Endothelial cell of umbilical vein (primary cell): ENCODE measurements at places on chromosomes 4 and X.

GRCh38 chr4:82500435-82501153 lies 61.2 kb downstream of the TMEM150C start:
- H3K4me3 ChIP-seq: no peak overlapping the region
- no peaks in the 10 kb centered on the region for H3K4me1 ChIP-seq
- no peak overlapping the region for H3K27ac ChIP-seq

- DNase-seq: no peak
- H3K27me3 ChIP-seq: no peaks in the 10 kb centered on the region
- H3K27ac ChIP-seq: no peak overlapping the region
Measured at GRCh38 chr4:81600520-81601357, 129.0 kb upstream of the RASGEF1B start.

- no peak for DNase-seq
- peaks cover 2% of the 10 kb centered on the region for H3K36me3 ChIP-seq
- H3K4me1 ChIP-seq: peaks cover 12% of the 10 kb centered on the region
- no peaks in the 10 kb centered on the region for H3K27me3 ChIP-seq
- peak overlapping the region; percentile 78 for H3K4me3 ChIP-seq
Measured at GRCh38 chrX:101409043-101409442, 1.0 kb downstream of the HNRNPH2 start.

DNA sequence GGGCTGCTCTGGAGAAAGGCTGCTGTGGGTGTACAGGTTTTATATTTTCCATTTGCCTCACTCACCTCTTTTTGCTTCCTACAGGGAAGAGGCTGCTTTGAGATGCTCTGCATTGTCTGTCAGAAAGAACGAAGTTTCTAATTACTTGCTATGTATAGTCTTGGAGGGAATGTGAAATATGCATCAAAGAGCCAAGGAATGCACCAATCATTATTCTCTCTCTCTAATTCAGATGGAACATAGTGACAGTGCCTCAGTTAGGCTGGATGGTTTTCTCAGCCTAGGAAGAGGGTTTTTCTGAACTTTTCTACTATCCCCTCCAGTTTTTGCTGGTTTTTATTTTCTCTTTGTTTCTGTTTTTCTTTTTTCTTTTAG lies 106.8 kb upstream of the SLC4A4 start:
- H3K4me1 ChIP-seq: no peaks in the 10 kb centered on the region
- no peaks in the 10 kb centered on the region for H3K36me3 ChIP-seq
- H3K27ac ChIP-seq: no peak overlapping the region

DNA sequence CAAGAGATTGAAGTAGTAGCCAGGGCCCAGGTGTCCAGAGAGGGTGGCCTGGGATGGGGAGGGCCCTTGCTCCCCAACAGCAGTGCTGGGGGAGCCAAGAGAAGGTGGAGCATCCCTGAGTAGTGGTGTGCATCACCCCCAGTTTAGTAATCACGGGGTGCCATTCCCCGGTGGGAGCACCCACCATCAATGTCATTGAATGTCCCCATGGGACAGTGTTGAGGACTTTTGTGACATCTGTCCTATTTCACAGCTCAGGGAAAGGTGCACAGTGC lies 4.4 kb upstream of the CPZ start:
- no peaks in the 10 kb centered on the region for H3K4me1 ChIP-seq
- H3K27me3 ChIP-seq: peaks cover 12% of the 10 kb centered on the region
- H3K27ac ChIP-seq: no peak overlapping the region
- no peaks in the 10 kb centered on the region for H3K36me3 ChIP-seq

DNA sequence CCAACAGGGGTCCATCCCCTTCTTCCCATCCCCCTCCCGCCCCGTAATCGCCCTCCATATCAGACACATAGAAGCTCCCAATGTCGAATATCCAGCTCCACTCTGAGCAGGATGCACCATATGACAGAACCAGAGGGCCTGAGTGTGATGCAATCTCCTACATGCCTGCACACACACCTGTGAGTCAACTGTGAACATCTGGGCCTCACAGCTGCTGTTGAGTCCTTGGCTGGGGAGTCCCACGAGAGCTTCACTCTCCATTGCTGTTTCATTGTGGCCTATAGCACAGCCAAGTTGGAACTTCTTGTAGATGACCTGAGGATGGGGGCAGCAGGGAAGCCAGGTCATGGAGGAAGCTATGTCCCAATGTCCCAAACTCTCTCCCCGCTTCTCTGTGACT lies 8.2 kb downstream of the SLC38A5 start:
- no peaks in the 10 kb centered on the region for H3K36me3 ChIP-seq
- no peak for DNase-seq
- H3K4me3 ChIP-seq: no peak overlapping the region
- H3K27me3 ChIP-seq: no peaks in the 10 kb centered on the region

DNA sequence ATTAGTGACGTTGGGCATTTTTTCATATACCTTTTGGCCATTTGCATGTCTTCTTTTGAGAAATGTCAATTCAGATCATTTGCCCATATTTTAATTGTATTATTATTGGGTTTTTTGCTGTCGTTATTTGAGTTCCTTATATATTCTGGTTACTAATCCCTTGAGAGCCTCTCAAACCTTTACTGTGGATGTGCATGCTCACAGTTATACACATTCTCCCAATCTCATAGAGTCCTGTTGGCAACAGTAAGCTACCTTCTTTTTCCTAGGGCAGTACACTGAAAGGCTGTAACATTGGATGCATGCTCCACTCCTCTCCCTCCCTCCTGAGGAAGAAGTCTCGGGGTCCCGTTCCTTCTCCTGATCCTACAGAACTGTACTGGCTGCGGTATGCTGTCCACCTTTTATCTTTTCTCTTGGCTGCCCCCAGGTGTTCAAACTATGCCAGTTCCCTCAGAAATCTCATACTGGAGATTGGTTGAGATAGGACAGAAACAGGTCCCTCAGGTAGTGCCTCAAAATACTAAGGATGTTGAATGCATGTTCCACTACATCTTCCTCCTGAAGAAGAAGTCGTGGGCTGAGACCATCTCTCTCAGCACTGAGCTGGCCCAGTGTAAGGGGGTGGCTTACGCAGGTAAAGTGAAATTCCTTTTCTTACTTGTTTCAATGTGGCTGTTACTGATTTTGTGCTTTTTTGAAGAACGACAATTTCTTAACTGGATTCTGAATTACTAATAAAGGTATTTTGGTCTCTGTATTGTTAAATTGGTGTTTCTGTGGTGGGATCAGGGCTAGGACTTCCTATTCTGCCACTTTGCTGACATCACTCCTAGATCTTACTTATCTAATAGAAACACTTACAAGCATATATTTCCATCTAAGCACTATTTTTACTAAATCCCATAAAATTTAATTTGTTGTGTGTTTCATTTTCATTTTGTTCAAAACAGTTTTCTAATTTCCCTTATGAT lies 145.4 kb upstream of the HUWE1 start:
- no peaks in the 10 kb centered on the region for H3K27me3 ChIP-seq
- H3K27ac ChIP-seq: no peak overlapping the region
- no peaks in the 10 kb centered on the region for H3K4me1 ChIP-seq
- H3K4me3 ChIP-seq: no peak overlapping the region
- no peaks in the 10 kb centered on the region for H3K36me3 ChIP-seq
- DNase-seq: peak; percentile 44

DNA sequence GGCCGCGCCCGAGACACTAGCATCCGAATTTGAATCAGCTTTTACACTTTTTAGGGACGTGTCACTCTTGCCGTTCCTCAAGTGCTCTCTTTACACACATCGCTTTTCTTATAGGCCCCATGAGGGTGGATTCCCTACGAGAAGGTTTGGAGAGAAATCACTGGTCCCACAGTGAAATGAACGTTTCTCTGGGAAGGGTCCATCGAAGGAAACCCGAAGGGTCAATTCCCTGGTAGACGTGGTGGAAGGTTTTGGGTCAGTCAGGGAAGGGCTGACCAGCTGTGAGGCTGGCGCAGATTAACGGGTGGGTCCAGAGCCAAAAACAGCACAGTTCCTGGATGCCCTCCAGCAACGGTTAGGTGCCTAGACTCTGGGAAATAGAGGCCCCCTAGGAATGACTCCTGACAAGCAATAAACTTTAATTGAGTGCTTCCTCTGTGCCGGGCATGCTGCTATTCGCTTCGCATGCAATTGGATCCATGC lies 35.9 kb downstream of the ETDC start:
- H3K36me3 ChIP-seq: no peaks in the 10 kb centered on the region
- H3K27me3 ChIP-seq: no peaks in the 10 kb centered on the region
- H3K27ac ChIP-seq: peak overlapping the region; percentile 96
- H3K4me1 ChIP-seq: peaks cover 18% of the 10 kb centered on the region

GRCh38 chrX:136205882-136206380 lies 45.3 kb downstream of the MAP7D3 start:
- H3K4me3 ChIP-seq: no peak overlapping the region
- no peak for DNase-seq
- no peaks in the 10 kb centered on the region for H3K27me3 ChIP-seq
- peaks cover 11% of the 10 kb centered on the region for H3K4me1 ChIP-seq

- H3K36me3 ChIP-seq: no peaks in the 10 kb centered on the region
- H3K4me3 ChIP-seq: no peak overlapping the region
Measured at GRCh38 chr4:116374815-116375214, 710.6 kb downstream of the TRAM1L1 start.

DNA sequence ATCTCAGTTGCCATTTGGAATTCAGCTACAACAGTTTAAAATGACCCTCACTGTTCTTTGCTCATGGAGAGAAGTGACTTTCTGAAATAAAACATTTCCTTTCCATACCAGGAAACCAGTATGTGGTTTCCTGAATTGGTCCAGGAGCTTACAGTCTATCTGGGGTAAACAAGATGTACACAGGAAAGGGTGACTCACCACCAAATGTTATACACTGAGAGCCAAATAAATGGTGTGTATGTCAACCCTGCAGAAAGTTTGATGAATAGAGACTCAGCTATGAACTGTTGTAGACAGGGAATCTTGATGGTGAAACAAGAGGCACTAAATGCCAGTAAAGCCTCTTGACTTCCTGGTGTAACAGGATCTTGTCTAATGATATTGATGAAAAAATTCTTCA lies 100.4 kb downstream of the HS6ST2 start:
- H3K27me3 ChIP-seq: no peaks in the 10 kb centered on the region
- H3K36me3 ChIP-seq: no peaks in the 10 kb centered on the region

- H3K27ac ChIP-seq: no peak overlapping the region
- no peak overlapping the region for H3K4me3 ChIP-seq
- no peaks in the 10 kb centered on the region for H3K4me1 ChIP-seq
- no peaks in the 10 kb centered on the region for H3K36me3 ChIP-seq
Measured at GRCh38 chr4:140330311-140330900, 43.0 kb upstream of the SCOC start.
